ENCODE measurements at places on chromosomes 13 and 19.

DNA sequence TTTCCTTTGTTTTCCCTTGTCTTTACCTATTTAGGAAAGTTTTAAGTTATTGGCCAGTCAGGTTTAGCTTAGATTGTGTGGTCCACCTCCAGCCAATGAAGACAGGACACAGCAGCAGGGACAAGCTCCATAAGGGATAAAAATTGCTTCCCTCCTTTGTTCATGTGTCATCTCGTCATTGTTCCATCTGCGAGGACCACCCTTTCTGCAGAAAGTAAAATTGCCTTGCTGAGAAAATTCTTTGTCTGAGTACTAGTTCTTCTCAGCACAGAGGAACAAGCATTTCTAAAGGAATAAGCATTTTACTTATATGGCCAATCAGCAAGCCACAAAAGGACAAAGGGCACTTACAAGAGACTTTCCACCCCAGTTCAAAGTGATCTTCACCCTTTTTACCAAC, 11.4 kb downstream of the ZNF560 start:
- DNase-seq = no peak

DNA sequence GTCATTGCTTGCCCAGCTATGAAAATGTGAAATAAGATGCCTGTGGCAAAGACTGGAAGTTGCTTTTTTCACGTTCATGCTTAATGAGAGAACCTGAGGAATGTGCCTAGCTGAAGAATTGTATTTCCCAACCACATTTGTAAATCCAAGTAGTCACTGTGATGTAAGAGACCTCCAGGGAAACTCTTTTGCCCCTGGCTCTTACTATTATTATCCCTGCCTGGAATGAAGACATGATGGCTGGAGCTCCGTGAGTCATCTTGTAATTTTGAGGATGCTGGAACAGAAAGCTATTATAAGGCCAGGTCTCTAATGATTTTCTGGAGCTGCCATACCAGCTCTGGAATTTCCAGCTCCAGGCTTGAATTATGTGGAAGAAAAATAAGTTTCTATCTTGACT, 894.3 kb downstream of the DIAPH3 start:
- DNase-seq = no peak

GRCh38 chr13:107482688-107483087, 732.6 kb downstream of the LIG4 start:
- no peak for DNase-seq

DNA sequence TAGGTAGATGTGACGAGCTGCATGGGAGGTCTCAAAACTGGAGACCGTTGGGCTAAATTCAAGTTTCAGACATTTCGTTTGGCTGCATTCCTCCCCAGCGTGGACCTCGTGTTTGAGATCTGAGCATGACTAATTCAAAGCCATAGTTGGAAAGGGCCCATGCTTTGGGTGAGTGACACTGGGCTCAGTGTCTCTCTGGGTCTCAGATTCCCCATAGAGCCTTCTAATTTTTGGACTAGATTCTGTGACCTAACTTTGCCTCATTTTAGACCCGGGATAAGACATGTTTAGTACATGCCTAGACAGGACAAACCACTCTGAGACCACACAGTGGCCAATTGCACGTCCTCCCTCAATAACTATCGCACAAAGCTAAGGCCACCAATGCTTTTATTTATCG, 16.6 kb downstream of the CKM start:
- no peak for DNase-seq

DNA sequence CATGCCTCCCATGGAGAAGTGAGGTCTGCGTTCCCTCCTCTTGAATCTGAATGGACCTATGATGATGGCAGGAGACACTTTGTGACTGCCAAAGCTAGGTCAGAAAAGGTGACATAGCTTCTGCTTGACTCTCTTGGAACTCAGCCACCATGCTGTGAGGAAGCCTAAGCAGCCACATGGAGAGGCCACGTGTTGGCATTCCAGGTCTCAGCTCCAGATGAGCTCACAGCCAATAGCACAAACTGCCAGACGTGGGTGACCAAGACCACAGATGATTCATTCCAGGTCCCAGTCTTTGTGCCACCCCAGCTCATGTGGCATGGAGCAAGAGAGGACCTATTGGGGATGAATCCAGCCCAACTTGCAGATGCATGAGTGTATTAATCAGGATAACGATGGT, 8.7 kb upstream of the GGACT start:
- no peak for DNase-seq

GRCh38 chr19:7636317-7636690, 606 bp upstream of the STXBP2 start:
- no peak for DNase-seq

GRCh38 chr13:43933378-43933777, 53.7 kb downstream of the LACC1 start:
- DNase-seq = no peak

DNA sequence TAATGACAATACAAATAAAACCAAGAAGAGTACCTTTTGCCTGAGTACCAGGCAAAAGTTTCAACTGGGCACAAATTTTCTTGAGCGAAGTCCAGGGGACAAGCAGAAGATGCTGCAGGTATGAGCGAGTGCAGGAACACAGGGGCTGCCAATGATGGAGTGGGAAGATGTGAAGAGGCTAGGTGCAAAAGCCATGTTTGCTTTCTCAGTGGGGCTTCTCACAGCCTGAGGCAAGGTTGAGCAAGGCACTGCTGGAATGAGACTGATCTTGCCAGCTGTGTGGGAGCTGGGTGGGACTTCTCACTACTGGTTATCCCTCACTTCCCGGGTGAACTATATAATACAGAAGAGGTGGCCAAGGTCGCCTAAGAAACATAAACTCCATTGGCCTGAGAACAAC, 1200.7 kb downstream of the SLITRK1 start:
- DNase-seq = no peak

- DNase-seq = no peak
Measured at GRCh38 chr19:30107251-30107650, 165.2 kb downstream of the URI1 start.

Data from anterior cingulate cortex (tissue), 58 donors.